ENCODE measurements at places on chromosomes 3 and 15. TPM values are rescaled to one million over a fixed set of nuclear protein-coding genes. Genes with fewer than 3 reads are reported as not detected.

Gene GOLGA6L4
- 0.56 TPM for total RNA-seq

Gene UROC1
- total RNA-seq, result not detected

Gene LRRC3B
- not detected for total RNA-seq

Gene MUC20
- total RNA-seq, result 0.52 TPM

Gene NLGN1
- total RNA-seq, result 1.4 TPM

Gene COL6A6
- total RNA-seq, result not detected

Gene WDR72
- not detected for total RNA-seq

Gene CPNE9
- total RNA-seq, result not detected

Gene SMCO1
- not detected for total RNA-seq

Gene DISP2
- 0.08 TPM for total RNA-seq

Gene PIGBOS1
- total RNA-seq, result 15.6 TPM

Gene SUSD5
- total RNA-seq, result 8.1 TPM
